ENCODE measurements at places on chromosomes 4 and X.

GRCh38 chr4:165965503-165965902, 92.5 kb downstream of the TLL1 start:
- no peaks in the 10 kb centered on the region for H3K36me3 ChIP-seq
- DNase-seq = no peak

- H3K4me3 ChIP-seq = no peak overlapping the region
- H3K4me1 ChIP-seq = no peaks in the 10 kb centered on the region
- H3K27me3 ChIP-seq = no peaks in the 10 kb centered on the region
- no peak overlapping the region for H3K27ac ChIP-seq
- H3K36me3 ChIP-seq = no peaks in the 10 kb centered on the region
Measured at GRCh38 chr4:34323549-34324320, 1920.6 kb downstream of the ARAP2 start.

GRCh38 chr4:106062452-106062875, 167.2 kb downstream of the NPNT start:
- H3K27me3 ChIP-seq = no peaks in the 10 kb centered on the region
- H3K4me1 ChIP-seq = no peaks in the 10 kb centered on the region
- no peaks in the 10 kb centered on the region for H3K36me3 ChIP-seq
- H3K27ac ChIP-seq = no peak overlapping the region

DNA sequence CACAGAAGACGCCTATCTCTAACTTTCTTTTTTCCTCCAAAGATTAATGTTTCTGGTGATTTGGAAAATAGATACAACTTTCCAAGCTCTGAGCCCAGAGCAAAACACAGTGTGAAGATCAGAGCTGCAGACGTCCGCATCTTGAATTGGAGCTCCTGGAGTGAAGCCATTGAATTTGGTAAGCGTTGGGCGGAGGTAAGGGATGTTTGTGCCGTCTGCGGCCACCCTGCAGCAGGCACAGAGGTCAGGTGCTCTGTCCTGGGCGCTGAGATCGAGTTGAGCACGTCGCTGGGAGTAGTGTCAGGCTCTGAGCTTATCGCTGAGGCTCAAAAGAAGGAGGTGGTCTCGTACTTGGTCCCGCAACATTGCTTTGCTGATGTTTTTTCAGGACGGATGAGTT, 31.8 kb downstream of the CSF2RA start:
- peaks cover 5% of the 10 kb centered on the region for H3K36me3 ChIP-seq
- no peak overlapping the region for H3K4me3 ChIP-seq
- peaks cover 1% of the 10 kb centered on the region for H3K4me1 ChIP-seq
- H3K27ac ChIP-seq = no peak overlapping the region

DNA sequence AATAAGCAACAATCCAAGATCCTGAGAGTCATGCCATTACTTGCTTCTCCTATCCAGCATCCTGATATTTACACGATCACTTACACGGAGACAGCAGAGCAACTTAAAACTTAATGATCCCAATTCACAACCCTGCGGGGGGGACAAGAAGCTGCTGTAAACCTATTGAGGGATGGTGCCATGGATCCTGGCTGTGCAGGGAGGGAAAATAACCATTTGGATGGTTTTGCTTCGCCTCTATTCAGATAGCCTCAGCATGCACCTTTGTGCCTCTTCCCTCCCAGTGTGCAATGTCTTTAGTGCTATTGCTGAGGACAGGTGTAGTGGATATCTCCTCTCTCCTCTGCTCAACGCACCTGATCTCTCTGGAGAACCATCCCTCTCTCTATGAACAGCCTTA, 89.7 kb upstream of the PPARGC1A start:
- no peak overlapping the region for H3K4me3 ChIP-seq
- H3K36me3 ChIP-seq = no peaks in the 10 kb centered on the region
- no peaks in the 10 kb centered on the region for H3K27me3 ChIP-seq
- H3K4me1 ChIP-seq = peaks cover 3% of the 10 kb centered on the region

DNA sequence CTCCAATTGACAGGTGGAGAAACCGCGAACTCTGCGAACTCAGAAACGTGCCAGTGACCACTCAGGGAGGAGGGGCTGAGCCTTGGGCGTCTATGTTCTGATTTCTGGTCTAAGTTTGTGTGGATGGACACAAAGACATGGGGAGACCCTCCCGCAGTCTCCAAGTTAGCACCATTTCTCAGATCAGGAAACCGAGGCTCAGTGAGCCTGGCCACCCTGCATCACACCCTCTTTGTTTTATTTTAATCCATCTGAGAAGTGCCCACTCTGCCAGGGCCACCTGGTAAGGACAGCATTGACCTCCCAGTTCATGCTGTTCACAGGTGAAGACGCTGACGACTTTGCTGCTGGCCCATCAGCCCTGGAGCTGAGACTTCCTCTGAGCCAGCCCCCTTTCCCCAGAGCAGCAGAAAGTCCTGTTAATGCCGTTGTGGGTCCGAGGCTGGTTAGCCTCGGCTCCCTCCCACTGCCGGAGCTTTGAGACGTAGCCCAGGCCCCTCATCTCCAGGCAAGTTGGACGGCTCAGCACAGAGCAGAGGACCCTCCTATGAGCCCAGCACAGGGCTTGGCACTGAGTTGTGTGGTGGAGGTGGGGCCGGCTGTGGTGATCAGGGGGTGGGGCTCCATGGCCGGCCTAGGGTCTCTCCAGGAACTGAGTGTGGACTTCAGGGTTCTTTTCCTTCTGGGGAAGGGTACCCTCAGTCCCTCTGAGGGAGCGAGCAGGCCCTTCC, 43.7 kb downstream of the PSAPL1 start:
- H3K27ac ChIP-seq = no peak overlapping the region
- H3K36me3 ChIP-seq = no peaks in the 10 kb centered on the region
- no peak for DNase-seq
- H3K27me3 ChIP-seq = no peaks in the 10 kb centered on the region

GRCh38 chr4:137443031-137443800, 89.1 kb downstream of the PCDH18 start:
- H3K4me1 ChIP-seq = no peaks in the 10 kb centered on the region
- DNase-seq = no peak
- H3K36me3 ChIP-seq = no peaks in the 10 kb centered on the region
- H3K4me3 ChIP-seq = no peak overlapping the region
- H3K27ac ChIP-seq = no peak overlapping the region

GRCh38 chr4:124708517-124709300, 3.8 kb downstream of the ANKRD50 start:
- DNase-seq = no peak
- H3K27me3 ChIP-seq = no peaks in the 10 kb centered on the region
- H3K4me3 ChIP-seq = no peak overlapping the region
- H3K4me1 ChIP-seq = no peaks in the 10 kb centered on the region

DNA sequence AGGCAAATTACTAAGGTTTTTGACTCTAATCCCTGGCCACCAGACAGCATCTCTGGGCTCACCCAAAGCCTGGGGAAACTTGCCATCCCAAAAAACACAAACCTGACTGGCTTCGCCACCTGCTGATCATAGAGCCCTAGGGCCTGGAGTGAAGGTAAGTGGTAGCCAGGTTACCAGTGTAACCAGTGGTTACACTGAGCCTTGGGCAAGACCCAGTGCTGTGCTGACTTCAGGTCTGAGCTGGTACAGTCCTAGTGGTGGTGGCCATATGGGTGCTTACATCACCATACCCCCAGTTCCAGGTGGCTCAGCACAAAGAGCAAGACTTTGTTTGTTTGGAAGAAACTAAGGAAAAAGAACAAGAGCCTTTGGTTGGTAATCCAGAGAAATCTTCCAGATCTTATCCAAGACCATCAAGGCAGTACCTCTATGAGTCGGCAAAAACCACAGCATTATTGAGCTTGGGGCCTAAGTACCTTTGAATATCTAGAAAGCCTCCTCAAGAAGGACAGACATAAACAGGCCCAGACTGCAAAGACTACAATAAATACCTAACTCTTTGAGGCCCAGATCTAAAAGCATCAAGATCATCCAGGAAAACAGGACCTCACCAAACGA, 13.7 kb downstream of the MED14 start:
- no peak overlapping the region for H3K4me3 ChIP-seq
- H3K4me1 ChIP-seq = no peaks in the 10 kb centered on the region
- H3K27me3 ChIP-seq = no peaks in the 10 kb centered on the region
- H3K36me3 ChIP-seq = no peaks in the 10 kb centered on the region
- no peak for DNase-seq
- no peak overlapping the region for H3K27ac ChIP-seq

DNA sequence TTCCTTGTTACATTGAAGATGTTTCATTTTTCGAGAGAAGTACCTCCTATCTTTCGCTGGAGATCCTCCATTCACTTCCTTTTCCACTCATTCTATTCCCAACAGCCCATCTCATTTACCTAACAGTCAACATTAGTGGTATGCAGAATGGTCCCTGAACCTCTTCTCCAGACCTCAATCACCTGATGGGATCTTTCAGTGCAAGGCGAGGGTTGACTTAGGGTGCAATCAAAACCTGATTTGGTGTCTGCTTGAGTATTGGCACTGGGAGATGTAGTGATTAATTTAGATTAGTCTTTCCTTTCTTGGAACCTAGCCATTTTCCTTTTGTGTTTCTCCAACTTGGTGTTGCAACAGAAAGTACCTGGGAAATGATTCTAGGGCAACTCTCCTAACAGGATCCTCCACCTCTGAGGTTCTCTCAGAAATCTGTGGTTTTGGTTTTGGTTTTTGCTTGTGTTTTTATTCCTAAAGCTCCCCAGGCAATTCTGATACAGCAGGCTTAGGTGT, 18.4 kb downstream of the DDX3X start:
- H3K27ac ChIP-seq = no peak overlapping the region
- H3K27me3 ChIP-seq = no peaks in the 10 kb centered on the region
- H3K36me3 ChIP-seq = peaks cover 3% of the 10 kb centered on the region
- H3K4me1 ChIP-seq = no peaks in the 10 kb centered on the region
- no peak overlapping the region for H3K4me3 ChIP-seq

DNA sequence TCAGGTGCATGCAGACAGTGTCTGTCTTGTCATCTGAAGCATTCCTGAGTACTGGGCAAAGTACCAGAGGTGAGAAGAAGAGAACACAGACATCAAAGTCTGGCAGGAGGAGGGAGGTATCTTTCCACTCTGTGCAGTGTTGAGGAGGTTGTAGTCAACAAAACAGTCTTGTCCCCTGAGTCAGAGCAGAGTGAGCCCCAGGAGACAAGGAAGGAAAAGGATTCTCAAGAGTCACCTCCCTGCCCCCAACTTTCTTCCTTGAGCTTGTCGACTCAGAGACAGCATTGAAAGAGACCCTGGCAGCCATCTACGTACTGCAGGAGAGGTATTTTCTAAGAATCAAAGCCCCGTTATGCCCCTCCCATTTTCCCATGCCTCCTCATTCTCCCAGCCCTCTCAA, 4.4 kb upstream of the SRPX start:
- H3K36me3 ChIP-seq = no peaks in the 10 kb centered on the region
- no peak overlapping the region for H3K4me3 ChIP-seq
- peaks cover 6% of the 10 kb centered on the region for H3K27me3 ChIP-seq
- no peaks in the 10 kb centered on the region for H3K4me1 ChIP-seq

DNA sequence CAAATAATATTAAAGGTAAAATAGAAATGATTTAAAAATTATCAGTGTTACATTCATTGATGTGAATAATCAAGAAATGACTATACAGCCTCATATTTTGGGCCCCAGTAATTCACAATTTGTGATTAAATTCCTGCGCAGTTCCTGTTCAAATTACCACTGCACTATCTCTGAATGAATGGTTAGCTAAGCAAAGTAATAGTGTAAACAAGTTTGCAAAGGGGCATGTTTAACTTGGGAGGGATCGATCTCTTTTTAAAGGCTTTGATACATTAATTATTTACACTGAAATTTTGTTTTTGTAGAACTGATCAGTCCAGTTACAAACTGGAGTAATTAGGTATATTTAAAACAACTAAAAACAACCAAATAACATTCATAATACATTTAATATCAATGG, 784.4 kb downstream of the RPA4 start:
- no peak overlapping the region for H3K4me3 ChIP-seq
- H3K36me3 ChIP-seq = no peaks in the 10 kb centered on the region
- DNase-seq = no peak
- no peak overlapping the region for H3K27ac ChIP-seq
- H3K27me3 ChIP-seq = no peaks in the 10 kb centered on the region

DNA sequence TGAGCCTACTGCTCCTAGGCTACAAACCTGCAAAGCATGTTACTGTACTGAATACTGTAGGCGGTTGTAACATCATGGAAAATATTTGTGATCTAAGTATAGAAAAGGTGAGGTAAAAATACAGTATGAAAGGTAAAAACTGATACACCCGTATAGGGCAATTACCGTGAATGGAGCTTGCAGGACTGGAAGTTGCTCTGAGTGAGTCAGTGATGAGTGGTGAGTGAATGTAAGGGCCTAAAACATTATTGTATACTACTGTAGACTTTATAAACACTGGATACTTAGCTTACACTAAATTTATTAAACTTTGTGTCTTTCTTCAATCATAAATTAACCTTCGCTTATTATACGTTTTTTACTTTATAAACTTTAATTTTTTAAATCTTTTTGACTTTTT, 3.7 kb downstream of the KIF4A start:
- H3K27me3 ChIP-seq = no peaks in the 10 kb centered on the region
- no peaks in the 10 kb centered on the region for H3K4me1 ChIP-seq
- H3K36me3 ChIP-seq = no peaks in the 10 kb centered on the region
- H3K4me3 ChIP-seq = no peak overlapping the region
- DNase-seq = no peak

DNA sequence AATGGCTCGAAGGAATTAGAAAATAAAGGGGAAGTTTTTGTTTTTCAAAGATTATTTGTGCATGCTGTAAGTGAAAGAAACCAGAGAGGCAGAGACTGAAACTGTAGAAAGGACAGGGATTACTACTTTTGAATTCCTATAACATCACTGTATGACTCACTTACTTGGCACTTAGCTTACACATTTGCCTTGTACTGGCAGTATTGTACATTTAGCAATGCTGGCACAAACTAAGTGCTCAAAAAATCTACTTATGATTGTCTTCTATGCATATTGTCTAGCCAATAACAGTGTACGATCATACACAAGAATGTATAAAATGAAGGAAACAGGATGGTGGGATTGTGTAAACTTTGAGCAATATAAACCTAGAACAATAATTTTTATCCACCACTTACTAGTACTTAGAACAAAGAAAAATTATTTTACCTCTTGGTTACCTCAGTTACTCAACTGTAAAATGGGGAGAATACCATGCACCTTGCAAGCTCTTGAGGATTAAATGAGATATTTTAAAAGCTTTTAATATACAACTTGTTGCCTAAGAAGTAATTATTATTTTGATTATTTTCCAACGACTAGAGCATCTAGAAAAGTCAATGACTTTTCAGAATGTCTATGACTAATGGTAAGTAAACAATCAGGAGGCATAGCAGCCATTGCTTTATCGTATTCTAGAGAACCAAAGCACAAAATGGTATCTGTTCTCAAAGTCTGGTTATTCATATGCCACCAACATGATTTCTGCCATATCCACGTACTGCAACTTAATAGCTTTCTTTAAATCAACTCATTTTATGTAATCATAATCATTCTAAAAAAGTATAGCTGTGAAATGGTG, 4.7 kb downstream of the FAM120C start:
- no peak overlapping the region for H3K4me3 ChIP-seq
- DNase-seq = no peak
- no peaks in the 10 kb centered on the region for H3K36me3 ChIP-seq
- H3K27ac ChIP-seq = no peak overlapping the region
- H3K27me3 ChIP-seq = no peaks in the 10 kb centered on the region

All from iPS DF 6.9 (cell line).